NCI-H2107 (cell line): ENCODE measurements at places on chromosomes 5 and 9.

- DNase-seq: no peak
Measured at GRCh38 chr5:154115291-154115690, 75.2 kb upstream of the GALNT10 start.

GRCh38 chr5:171957591-171958251 lies 48.7 kb downstream of the FBXW11 start:
- DNase-seq: no peak

GRCh38 chr5:62273687-62274086 lies 32.3 kb upstream of the KIF2A start:
- no peak for DNase-seq

DNA sequence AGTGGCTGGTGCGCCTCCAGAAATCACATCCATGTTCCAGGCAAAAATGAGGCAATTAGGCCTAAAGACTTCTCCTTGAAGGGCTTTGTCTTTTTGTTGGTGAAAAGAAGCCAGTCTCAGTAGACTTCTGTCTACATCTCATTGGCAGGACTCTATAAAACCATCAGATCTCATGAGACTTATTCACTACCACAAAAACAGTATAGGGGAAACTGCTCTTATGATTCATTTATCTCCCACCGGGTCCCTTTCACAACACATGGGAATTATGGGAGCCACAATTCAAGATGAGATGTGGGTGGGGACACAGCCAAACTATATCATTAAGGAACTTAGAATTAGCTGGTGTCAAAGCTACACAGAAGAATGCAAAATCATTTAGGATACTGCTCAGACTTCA lies 77.7 kb upstream of the SNX2 start:
- no peak for DNase-seq

GRCh38 chr5:90020575-90021538 lies 388.7 kb downstream of the CETN3 start:
- DNase-seq: no peak

- DNase-seq: no peak
Measured at GRCh38 chr5:52801329-52801728, 13.6 kb downstream of the ITGA1 start.

GRCh38 chr5:54514841-54515432 lies 2.6 kb upstream of the SNX18 start:
- DNase-seq: no peak

DNA sequence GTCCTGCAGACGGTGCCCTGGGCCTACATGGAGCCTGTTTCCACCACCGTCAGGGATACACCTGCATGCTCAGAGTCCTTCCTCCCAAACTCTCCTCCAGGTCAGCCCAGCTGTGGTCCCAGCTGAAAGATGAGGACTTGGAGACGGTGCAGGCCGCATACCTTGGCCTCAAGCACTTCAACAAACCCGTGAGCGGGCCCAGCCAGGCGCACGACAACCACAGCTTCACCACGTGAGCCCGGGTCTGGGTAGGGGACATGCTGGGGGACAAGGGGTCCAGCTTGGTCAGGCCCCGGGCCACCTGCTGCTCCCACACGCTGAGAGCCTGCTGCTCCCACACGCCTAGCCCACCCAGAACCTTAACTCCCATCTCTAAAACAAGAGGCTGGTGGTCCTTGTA lies 16.6 kb upstream of the CARD19 start:
- no peak for DNase-seq

- DNase-seq: no peak
Measured at GRCh38 chr5:76838481-76839261, 11.1 kb upstream of the S100Z start.

DNA sequence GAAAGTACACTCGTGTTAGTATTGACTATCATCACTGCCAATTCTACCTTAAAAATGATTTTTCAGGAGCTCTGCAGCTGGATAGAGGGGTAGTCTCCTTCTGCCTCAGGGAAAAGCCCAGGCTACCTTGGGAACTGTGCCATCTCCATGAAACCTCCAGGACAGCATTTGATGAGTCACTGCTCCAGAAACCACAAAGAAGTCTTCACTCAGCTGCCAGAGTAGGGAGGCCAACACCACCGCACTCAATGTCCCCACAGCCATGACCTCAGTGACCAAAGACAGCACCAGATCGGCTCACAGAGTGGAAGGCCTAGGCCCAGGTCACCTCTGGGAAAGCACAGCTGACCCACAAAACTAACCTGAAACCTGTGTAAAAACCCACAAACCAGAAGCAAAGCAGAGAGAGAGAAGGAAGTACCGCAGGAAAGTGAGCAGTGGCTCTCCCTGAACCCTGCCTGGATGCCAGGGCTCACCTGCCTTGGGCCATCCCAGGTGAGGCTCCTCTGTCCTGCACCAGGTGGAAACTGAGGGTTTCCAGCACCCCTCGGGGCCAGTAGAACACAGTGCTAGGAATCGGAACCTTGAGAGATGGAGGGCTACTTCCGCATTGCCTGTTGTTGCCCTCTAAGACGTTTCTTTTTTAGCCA lies 30.0 kb downstream of the S1PR3 start:
- no peak for DNase-seq

DNA sequence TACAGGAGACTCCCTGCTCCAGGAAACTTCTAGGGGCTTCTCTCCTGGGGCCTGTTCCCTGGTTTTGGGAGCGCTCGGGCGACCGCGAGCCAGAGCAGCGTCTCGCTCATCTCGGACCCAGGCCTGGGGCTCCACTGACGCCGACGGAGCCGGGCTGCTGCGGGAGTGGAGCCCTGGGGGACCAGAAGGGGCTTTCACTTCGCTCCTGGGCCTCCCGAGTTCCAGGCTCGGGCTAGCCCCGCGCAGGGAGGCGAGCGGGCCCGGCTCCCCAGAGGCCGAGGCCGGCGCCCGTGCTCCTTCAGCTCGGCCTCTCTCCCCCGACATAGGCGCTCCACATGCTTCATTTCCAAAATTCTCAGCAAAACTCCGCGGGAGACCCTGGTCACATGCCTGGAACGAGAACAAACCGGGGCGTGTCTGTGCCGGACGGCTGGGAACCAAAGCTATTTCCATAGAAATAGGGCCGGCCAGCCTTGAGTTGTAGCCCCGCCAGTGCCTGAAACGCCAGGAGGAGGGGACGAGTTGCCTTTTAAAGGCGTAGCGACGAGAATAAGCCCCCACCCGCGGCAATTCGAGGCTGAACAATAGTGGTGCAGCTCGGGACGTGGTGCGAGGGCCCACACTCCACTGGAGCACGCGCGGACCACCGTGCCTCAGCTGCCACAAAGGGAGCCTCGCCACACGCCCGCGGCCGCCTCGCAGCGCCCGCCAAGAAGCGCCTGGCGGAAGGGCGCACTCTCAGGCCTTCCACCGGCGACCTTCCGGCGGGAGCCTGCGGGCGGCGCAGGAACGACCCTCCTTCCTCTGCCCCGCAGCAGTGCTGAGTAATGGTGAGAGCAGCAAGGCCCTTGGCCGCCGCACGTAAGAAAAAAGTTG lies 1.1 kb upstream of the G3BP1 start:
- no peak for DNase-seq

DNA sequence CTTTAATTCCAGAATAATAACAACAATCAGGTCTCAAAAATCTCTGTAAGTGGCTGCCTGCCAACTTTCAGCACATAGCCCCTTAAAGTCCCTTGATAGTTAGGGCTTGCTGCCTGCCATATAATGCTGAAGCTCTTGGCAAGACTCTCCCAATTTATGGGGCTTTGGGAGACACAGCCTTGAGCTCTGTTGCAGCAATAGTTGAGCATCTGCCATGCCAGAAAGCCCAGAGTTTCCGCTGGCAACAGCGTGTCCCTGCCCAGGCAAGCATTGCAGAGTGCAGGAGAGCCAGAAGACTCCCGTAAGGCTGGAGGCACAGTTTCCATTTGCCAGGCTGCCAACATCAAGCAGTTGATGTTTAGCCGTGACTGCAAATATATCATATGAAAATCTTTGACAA lies 678.5 kb upstream of the NUDT12 start:
- no peak for DNase-seq

GRCh38 chr5:152376886-152377285 lies 28.2 kb downstream of the NMUR2 start:
- DNase-seq: no peak

GRCh38 chr5:79182141-79182540 lies 53.8 kb upstream of the JMY start:
- DNase-seq: no peak

GRCh38 chr5:157273131-157273556 lies 7.2 kb downstream of the CYFIP2 start:
- no peak for DNase-seq

DNA sequence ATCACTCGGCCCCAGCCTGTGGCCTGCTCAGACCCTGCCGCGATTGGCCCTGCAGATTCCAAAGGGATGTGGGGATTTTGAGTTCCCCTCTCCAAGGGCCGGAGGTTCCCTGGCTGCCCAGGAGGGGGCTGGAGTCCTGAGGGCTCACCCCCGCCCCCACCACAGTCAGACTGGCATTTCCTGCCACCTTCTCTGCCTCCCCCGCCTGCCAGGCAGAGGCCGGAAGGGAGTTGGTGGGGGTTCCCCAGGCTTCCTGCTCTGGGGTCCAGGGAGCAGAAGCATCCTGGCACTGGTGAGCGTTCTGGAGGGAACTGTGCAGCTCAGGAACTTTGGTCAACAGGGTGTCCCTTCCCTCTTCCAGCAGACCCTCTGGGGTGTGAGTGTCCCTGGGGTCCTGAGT lies 70.6 kb downstream of the RXRA start:
- DNase-seq: no peak

DNA sequence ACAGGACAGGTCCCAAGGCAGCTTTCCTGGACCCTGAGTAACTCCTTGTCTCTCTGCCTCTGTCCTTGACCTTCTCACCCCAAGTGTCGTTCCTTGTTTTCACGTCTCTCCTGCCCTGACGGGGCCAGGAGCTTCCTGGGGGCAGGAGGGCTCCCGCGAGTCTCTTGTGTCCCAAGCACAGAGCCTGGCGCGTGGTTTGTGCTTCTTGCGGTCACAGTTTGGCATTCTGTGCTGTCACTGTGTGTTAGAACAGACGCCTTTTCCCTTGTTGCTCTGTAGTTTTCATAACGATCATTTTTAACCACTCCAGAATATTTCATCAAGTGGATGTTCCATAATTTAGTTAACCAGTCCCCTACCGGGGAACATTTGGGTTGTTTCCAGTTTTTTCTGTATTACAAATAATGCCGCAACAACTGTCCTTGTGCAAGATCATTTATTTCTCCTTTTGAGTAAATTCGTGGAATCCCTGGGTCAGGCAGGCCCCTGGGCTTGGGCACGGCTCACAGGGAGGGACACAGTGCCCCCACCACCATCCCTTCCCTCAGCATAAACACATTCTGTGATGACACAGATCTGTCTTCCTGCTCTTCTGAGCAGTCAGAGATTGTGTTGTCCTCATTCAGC lies 71.9 kb downstream of the TSPAN17 start:
- DNase-seq: no peak

DNA sequence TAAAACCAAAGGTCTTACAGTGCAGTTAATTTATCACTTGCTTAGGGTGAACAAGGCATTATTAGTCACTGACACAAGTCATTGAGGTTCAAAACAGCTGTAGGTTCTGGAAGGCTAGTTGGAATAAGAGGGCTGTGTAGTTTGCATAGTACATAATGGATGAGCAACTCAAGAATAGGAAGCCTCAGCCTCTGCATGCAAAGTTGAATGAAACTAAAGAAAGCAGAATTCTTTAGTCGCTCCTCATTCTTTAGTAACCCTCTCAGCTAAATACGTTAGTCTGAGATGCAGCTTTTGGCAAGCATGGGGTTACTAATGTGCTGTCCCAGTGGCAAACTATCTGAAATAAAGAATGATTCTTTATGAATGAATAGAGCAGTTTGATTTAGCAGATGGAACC lies 74.2 kb downstream of the ADGRV1 start:
- no peak for DNase-seq

GRCh38 chr5:75656311-75657003 lies 45.2 kb downstream of the ANKDD1B start:
- no peak for DNase-seq

DNA sequence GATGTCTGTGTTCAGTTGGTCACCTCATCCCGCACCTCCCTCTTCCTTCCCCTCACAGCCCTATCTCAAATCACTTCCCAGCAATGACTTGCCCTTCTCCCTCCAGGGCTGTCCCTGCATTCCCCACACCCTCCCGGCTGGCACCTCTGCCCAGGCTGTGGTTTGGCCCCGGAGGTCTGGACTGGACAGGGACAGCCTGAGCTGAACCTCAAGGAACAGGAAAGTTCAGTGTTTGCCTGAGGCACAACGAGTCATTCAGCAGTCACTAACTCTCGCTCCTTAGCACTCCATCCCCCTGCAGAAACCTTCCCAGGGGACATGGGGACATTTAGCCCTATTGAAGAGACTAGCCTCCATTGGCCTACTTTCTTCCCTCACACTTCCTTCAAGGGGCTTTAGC lies 58.3 kb upstream of the MAP3K1 start:
- DNase-seq: no peak

DNA sequence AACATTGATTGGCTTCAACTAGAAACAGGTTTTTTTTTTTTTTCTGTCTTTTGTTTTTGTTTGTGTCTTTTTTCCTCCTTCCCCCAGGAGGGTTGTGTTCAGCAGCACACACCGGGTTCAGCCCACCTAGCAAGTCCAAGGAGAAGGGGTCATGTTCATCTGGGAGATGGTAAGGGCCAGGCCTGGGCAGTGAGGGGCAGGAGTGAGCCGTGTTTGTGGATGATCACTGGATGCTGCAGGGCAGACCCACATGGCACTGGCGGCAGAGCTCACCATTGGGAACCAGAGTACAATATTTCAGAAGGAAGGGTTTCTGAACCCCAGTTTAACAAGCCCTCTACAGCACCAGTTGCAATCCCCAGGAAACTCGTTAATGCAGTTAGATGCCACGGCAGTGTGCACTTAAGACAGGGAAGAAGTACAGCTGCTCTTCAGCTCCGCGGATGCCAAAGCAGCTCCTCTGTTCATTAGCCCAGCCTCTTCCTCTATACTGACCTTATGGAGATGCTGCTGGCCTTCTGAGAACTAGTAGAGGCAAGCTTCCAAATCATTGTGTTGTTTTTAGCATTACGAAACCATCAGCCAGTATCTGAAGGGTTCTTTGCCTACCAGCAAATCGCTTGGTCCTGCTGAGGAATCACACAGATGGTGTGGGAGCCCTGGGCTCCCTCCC lies 508.2 kb upstream of the WWC1 start:
- no peak for DNase-seq

- DNase-seq: no peak
Measured at GRCh38 chr5:106489004-106489403, 1181.7 kb downstream of the EFNA5 start.

DNA sequence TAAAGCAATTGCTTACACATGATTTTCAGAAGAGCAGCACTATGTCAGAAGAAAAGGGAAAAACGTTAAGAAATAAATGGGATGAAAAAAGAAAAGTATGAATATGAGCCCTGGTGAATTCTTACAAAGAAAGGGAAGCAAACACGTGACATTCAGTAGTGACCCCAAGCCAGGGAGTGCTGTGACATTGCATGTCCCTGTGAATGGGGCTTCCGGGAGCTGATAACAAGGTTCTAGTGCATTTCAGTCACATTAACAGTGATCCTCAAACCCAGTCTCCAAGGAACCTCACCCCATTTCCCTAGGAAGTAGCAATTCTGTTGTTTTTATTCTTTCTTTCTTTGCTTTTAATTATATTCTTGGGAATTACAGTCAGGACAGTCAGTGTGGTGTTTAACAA lies 27.3 kb downstream of the TMEM252 start:
- no peak for DNase-seq
